ENCODE measurements at places on chromosomes 2 and 18.

- peak; percentile 51 for DNase-seq
Observed at GRCh38 chr18:63578357-63578958, 8.7 kb upstream of the SERPINB13 start.

- no peak for DNase-seq
Observed at GRCh38 chr2:881204-881918, 69.3 kb upstream of the SNTG2 start.

DNA sequence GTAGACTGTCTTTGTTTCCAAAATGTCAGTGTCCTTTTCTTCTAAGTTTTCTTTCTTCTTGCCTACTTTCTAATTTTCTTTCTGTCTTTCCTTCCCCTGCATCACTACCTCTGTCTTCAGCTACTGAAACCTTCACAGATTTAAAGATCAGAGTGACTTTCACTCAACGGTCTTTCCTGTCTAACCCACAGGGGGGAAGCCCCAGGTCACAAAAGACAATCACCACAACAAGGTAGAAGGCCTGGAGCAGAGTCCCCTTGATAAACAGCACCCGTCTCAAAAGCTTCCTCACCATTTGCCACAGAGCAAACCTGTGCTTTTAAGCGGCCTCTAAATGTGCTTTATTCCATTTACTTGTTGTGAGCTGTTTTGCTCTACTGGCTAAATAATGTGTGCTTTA lies 665.4 kb downstream of the BCL11A start:
- DNase-seq, result no peak

GRCh38 chr2:160562730-160563129 lies 69.1 kb upstream of the RBMS1 start:
- peak; percentile 65 for DNase-seq

GRCh38 chr2:120344214-120344975 lies 1.5 kb upstream of the INHBB start:
- no peak for DNase-seq

GRCh38 chr2:179454443-179455171 lies 190.0 kb upstream of the SESTD1 start:
- peak; percentile 96 for DNase-seq

DNA sequence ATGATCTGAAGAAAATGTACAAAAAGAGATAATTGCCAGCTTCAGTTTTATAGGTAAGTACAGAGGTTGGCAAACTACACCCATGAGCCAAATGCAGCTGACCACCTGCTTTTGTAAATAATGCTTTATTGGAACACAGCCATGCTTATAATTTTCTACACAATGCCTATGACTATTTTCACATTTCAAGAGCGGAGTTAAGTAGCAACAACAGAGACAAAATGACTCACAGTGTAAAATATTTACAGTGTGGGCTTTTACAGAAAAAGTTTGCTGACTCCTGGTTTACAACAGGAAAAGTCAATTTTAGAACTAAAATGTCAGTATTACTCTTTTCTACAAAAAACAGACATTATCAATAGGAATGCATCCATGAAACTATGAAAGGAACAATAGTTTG lies 26.0 kb downstream of the CWC22 start:
- DNase-seq, result peak; percentile 18

DNA sequence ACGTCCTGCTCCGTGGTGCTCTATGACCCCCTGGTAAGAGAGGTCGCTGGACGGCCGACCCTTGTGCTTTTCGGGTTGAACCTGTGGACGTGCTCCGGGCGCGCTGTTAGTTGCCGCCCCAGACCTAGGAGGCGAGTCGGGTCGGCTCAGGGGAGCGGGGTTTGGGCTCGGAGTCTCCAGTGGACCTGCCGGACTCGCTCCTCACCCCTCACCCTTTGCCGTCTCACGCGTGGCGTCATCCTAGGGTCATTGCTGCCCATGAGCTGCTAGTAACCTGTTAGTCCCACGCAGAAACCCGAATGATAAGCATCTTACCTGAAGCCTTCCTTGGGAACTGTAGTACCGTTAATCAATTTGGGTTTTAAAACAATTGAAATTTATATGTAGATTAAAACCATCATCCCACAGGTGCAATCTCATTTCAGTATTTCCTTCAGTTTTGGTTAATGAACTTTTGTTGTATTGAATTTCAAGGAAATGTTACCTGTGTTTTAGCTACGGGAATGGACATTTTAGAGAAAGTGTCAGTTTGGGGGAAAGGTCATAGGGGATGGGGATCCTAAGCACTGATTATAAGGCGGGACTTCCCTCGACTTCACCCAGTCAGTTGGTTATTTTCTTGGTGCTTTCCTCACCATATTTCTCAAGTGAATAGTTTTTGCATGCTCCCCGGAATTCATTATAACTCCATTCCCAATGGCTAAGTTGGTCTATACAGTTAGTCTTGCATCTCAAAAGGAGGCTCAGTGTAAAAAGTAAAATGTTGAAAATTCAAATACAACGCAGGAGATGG lies 536 bp downstream of the ELP2 start:
- DNase-seq, result no peak

DNA sequence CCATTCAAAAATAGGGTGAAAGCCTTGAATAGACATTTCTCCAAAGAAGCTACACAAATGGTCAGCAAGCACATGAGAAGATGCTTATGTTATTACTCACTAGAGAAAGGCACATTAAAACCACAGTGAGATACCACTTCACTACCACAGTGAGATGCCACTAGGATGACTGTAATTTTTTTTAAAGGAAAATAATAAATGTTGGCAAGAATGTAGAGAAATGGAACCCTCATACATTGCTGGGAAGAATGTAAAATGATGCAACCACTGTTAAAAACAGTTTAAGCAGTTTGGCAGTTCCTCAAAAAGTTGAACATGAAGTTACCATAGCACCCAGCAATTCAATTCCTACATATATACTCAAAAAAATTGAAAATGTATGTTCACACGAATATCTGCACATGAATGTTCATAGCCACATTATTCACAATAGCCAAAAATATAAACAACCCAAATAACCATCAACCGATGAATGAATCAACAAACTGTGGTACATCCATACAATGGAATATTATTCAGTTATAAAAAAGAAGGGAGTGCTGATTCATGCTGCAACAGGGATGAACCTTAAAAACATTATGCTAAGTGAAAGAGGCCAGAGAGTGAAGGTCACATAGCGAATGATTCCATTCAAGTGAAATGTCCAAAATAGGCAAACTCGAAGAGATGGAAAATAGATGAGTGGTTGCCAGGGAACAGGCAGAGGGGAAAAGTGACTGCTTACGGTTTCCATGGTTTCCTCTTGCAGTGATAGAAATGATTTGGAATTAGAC lies 156.2 kb upstream of the NDUFV2 start:
- peak; percentile 88 for DNase-seq

DNA sequence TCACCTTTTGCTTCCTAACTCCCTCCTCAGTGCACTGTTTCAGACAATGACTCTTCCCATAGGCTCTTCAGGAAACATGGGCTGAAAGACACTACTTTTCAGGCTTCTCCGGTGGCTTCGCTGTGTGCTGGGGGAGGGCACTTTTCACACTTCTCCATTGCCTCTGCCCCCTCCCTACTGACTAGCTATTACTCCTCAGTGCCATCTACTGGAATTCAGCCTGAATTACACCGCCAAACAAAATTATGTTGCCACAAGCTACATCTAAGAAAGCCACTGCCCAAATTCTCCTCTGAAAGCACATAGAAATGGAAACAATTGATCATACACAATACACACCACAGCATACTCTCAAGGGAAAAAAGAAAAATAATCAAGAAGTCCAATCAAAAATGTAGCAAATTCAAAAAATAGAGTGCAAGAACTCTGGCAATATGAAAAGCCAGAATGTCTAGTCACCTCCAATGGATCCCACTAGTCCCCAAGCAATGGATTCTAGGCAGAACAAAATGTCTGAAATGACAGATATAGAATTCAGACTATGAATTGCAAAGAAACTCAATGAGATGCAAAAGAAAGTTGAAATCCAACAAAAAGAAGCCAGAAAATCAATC lies 1139.4 kb upstream of the GYPC start:
- DNase-seq, result peak; percentile 11

DNA sequence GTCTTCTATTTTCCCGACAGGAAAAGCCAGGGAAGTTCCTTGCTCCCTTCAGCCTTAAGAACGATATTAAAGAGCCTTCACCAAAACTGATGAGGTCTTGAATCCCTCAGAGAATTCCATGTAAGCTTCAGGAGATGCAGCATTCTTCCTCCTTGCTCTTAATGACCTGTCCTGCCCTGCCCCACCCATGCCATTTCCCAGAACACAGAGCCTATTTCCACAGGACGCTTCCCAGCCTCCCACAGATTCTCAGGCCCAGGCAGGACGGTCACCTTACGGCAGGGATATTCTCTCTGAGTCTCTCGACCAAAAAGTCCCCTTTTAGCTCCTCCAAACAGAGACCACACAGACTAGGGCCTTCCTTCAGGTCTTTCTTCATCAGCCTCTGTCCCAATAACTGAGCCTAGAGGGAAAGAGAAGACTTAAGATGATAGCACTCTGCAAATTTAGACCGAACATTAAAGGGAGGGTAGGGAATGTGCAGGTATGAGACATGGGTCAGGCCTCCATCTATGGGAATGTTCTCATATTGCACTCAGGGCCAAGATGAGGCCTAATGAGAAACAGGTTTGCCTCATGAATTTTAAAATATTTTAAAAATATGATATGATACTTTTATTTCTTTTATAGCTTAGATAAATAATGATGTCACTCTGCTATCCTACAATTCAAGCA lies 62.1 kb downstream of the COBLL1 start:
- no peak for DNase-seq

- no peak for DNase-seq
Observed at GRCh38 chr2:907706-908105, 42.9 kb upstream of the SNTG2 start.

- no peak for DNase-seq
Observed at GRCh38 chr2:1406434-1406833, 6.8 kb upstream of the TPO start.

- DNase-seq, result peak; percentile 94
Observed at GRCh38 chr2:102514061-102514785, 41.2 kb downstream of the SLC9A4 start.

- no peak for DNase-seq
Observed at GRCh38 chr18:3599195-3599594, 149.2 kb downstream of the TGIF1 start.

GRCh38 chr18:79274823-79275222 lies 120.9 kb upstream of the NFATC1 start:
- DNase-seq, result no peak

GRCh38 chr18:24187689-24188088 lies 48.8 kb downstream of the CABYR start:
- DNase-seq, result no peak

GRCh38 chr2:137693534-137693933 lies 270.7 kb upstream of the HNMT start:
- DNase-seq, result peak; percentile 48

GRCh38 chr2:34368304-34368703 lies 769.2 kb upstream of the FAM98A start:
- no peak for DNase-seq

GRCh38 chr18:73060666-73061288 lies 193.0 kb upstream of the NETO1 start:
- peak; percentile 1 for DNase-seq

GRCh38 chr2:20578895-20579825 lies 71.7 kb downstream of the HS1BP3 start:
- DNase-seq, result peak; percentile 96

DNA sequence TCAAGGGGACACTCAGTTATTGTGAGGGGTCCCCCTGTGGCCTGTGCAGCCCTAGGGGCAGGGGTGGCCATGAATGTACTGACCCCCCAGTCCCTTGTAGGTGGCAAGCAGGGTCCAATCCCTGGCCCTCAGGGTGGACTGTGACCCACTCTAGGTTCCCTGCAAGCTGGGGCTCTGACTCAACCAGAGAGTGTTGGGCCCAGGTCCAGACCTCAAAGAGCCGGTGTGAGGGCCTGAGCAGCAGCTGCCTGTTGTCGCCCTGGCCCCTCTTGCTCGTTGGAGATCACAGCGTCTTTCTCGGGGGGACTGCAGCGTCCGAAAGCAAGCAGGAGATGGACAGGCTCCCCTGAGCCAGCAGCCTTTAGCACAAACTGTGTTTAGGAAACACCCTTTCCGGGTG lies 66.8 kb upstream of the ATG16L1 start:
- DNase-seq, result no peak

GRCh38 chr2:73091164-73091563 lies 19.7 kb upstream of the SFXN5 start:
- no peak for DNase-seq

DNA sequence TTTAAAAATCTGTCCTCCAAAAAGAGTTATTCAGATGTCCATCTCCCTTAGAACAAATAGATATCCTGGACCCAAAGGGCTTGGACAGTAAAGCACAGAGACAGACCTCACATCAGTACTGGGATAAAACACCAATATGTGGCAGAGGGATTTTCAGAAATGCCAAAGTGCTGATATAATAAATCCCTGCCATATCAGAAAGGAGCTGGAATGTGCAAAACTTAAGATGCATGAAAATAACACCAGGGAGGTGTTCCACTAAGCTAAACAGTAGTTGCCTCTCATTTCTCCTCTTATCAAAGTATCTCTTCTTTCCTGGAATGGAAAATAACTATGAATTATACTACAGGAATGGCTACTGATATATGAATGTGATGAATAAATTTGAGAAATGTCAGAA lies 13.2 kb downstream of the USP40 start:
- no peak for DNase-seq

GRCh38 chr2:205409411-205409810 lies 272.9 kb upstream of the NRP2 start:
- peak; percentile 13 for DNase-seq

DNA sequence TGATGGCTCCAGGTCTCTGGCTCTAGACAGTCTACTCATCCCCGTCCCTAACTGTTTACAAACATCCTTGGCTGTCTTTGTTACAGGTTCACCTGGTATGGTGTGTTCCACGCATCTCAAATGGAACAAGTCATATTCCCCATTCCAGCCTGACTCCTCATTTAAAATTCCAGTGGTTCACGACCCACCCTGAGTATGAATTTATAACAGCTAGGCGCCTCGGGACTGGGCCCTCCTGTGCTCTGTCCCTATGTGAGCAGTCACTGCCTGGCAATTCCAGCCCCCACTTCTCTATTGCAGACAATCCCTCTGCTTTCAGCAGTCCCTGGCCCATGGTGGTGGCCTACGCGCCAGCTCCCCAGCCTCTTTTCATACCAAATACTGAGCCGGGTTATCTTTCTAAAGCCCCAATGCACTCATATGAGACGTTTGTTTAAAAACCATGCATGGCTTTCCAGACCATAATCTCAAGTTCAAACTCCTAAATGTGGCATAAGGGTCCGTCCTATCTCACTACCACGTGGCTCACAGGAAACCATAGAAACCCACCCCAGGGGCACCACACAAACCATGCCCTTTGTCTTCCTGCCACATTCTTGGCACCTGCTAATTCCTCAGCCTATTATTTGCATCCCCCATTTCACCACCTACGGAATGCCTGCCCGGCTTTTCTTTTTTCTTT lies 1.6 kb downstream of the SERPINB8 start:
- DNase-seq, result no peak

DNA sequence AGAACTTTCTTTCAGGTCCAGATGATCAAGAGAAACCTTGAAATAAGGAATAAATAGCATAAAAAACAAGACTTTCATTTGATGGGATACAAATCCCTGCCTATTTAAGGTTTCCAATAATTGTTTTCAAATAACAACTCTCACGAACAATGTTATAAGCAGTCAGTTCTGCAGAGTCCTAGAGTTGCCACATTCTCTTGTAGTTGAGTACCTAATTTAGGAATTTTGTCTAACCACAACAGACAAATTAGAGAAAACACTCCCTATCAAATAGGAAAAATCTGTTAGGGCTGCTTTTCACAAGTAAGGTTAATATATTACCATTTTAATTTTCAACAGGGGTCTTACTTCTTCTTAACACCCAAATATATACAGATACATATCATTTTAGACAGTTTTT lies 130.1 kb upstream of the CDH20 start:
- peak; percentile 8 for DNase-seq

Data from bronchial epithelial cell (primary cell).